ENCODE measurements at places on chromosomes 2 and 18. TPM values are rescaled to one million over a fixed set of nuclear protein-coding genes. Genes with fewer than 3 reads are reported as not detected.

- peak overlapping the region; percentile 86 for H3K27ac ChIP-seq
- peak; percentile 92 for DNase-seq
Measured at GRCh38 chr2:117943013-117943672, 70.7 kb downstream of the CCDC93 start.

DNA sequence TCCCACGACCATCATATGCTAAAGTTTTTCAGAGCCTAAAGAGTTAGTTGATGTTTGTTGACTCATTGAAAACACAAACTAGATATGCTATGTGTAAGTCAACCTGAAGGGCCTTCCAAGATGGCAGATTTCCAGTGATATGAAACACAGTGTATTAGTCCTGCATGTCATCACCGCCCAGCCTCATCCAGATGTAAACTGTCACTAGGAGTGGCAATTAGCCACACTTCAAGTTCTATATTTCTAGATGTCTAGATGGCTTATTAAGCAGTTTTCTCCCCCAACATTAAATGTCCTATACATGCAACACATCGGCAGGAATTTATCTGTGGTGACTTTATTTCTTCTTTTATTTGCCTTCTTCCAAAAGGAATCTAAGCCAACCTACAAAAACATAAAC lies 444.1 kb upstream of the SMIM21 start:
- DNase-seq: no peak
- no peaks in the 10 kb centered on the region for H3K27me3 ChIP-seq
- H3K4me1 ChIP-seq: no peaks in the 10 kb centered on the region
- H3K27ac ChIP-seq: no peak overlapping the region
- H3K4me3 ChIP-seq: no peak overlapping the region
- H3K36me3 ChIP-seq: no peaks in the 10 kb centered on the region

- no peak overlapping the region for H3K27ac ChIP-seq
- no peaks in the 10 kb centered on the region for H3K4me1 ChIP-seq
- H3K4me3 ChIP-seq: no peak overlapping the region
- DNase-seq: no peak
- H3K36me3 ChIP-seq: no peaks in the 10 kb centered on the region
Measured at GRCh38 chr2:16774980-16775898, 109.6 kb upstream of the CYRIA start.

- DNase-seq: no peak
- H3K27me3 ChIP-seq: peaks cover 2% of the 10 kb centered on the region
- no peak overlapping the region for H3K27ac ChIP-seq
- peaks cover 3% of the 10 kb centered on the region for H3K36me3 ChIP-seq
- H3K4me1 ChIP-seq: no peaks in the 10 kb centered on the region
- H3K4me3 ChIP-seq: no peak overlapping the region
Measured at GRCh38 chr18:64233851-64234250, 85.0 kb upstream of the LINC00305 start.

DNA sequence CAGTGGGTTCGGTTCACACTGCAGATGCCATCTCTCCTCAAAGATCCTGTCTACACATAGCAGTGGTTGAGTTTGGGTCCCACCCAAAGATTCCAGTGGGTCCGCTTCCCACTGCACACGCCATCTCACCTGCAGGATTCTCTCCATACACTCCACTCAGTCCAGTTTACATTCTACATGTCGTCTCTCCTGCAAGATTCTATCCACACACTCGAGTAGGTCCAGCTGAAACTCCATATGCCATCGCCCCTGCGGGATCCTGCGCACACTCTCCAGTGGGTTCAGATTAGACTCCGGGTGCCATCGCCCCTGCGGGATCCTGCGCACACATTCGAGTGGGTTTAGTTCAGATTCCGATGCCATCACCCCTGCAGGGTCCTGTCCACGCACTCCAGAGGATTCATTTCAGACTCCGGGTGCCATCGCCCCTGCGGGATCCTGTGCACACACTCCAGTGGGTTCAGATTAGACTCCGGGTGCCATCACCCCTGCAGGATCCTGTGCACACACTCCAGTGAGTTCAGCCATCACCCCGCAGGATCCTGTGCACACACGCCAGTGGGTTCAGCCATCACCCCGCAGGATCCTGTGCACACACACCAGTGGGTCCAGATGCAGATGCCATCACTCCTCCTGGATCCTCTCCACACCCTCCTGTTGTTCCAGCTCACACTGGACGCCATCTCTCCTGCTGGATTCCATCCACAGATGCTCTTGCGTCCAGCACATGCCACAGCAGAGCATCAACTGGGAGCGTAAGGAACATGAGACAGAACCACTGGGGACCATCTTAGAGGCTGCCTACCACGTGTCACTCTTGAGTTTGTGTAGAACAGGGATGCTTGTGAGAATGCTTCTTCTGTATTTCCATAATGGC lies 3.0 kb upstream of the PXDN start:
- peaks cover 19% of the 10 kb centered on the region for H3K27me3 ChIP-seq
- peaks cover 8% of the 10 kb centered on the region for H3K36me3 ChIP-seq
- H3K4me1 ChIP-seq: peaks cover 47% of the 10 kb centered on the region

- DNase-seq: no peak
- H3K27ac ChIP-seq: peak overlapping the region; percentile 73
- peaks cover 26% of the 10 kb centered on the region for H3K4me1 ChIP-seq
- H3K36me3 ChIP-seq: peaks cover 5% of the 10 kb centered on the region
- H3K27me3 ChIP-seq: peaks cover 4% of the 10 kb centered on the region
Measured at GRCh38 chr2:11073251-11073650, 82.0 kb upstream of the SLC66A3 start.

GRCh38 chr18:61921621-61922235 lies 28.9 kb upstream of the RNF152 start:
- 0 out of 2 replicates have a peak, but pooled peaks cover 4% of the 10 kb centered on the region for H3K36me3 ChIP-seq
- no peak overlapping the region for H3K4me3 ChIP-seq
- H3K4me1 ChIP-seq: peaks cover 37% of the 10 kb centered on the region
- H3K27me3 ChIP-seq: no peaks in the 10 kb centered on the region
- no peak for DNase-seq

DNA sequence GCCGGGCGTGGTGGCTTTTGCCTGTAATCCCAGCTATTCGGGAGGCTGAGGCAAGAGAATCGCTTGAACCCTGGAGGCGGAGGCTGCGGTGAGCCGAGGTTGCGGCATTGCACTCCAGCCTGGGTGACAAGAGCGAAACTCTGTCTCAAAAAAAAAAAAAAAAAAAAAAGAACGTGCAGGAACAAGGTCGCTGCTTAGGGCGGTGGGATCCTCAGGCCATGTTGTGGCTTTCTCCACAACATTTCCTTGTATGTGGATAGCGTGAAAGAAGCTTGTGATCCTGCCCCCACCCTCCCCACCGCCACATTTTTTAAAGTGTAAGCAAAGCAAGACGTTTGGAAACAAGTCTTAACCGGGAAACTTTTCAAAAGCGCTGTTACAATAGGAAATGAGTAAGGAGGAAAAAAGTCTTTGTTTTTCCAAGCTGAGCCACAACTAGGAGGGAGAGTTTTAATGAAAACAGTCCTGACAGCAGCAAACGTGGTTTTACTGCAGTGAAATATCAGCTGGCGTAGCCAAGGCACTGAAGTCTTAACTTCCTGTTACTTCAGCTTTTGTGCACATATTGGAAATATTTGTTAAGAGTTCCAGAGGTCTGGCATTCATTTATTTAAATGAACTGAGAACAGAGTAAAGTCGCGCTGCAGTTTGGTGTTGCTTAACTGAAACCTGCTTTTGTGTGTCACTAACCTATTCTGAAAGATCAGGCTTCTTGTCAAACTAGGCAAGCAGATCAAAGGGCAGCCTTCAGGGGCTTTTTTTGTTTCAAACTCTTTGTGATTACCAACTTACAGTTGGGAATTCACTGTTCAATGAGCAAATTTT lies 3.8 kb downstream of the TGIF1 start:
- H3K27ac ChIP-seq: peak overlapping the region; percentile 99
- DNase-seq: peak; percentile 98
- H3K4me1 ChIP-seq: peaks cover 62% of the 10 kb centered on the region
- H3K4me3 ChIP-seq: peak overlapping the region; percentile 94

The SPP2 gene
- total RNA-seq: not detected

The TMEM18 gene
- total RNA-seq: 28.5 TPM

The CPLX4 gene
- total RNA-seq: not detected

The SETBP1 gene
- 0.40 TPM for total RNA-seq

The SERPINB7 gene
- total RNA-seq: 294 TPM
